ENCODE measurements at places on chromosomes 7 and 10.

DNA sequence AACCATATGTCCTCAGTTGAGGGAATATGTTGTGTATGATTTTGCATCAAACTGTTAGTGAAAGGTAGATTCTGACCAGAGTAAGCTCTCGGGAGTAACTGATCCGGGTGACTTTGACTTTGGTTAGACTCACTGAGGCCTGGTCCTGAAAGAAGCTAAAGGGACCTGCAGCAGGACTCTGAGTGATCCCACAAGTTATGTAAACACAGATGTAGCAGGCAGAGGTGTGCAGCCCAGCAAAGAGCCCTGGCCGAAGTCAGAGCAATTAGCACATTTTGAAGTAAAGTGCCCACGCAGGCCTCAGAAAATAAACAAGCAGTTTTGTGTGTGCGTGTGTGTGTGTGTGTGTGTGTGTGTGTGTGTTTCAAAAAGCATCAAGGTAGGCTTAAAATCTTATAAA is 245.6 kb upstream of the FERD3L start:
- DNase-seq: no peak

GRCh38 chr7:10212649-10213048 is 761.0 kb upstream of the PHF14 start:
- no peak for DNase-seq

DNA sequence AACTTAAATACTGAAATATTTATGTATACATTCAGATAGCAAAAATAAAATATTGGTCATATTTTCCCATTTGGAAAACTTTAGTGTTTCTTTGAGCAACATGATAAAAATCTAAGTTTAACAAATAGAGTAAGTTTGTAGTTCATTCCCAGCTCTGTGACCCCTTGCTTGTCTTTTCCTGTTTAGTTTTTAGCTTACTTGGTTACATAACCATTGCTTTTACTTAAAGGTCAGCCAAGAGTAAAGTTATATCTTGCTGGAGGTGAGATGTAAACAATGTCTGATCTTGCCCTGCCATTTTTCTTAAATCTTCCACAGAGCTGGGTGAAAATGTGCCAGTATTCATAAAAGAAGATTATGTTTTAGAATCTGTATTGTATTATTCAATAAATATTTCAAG is 46.7 kb upstream of the MDFIC start:
- DNase-seq: no peak

- DNase-seq: no peak
These were observed 280.3 kb downstream of the AUTS2 start for GRCh38 chr7:69878591-69878990.

GRCh38 chr10:6647811-6648526 is 67.9 kb upstream of the PRKCQ start:
- DNase-seq: peak; percentile 86
